ENCODE measurements at places on chromosomes 12 and 14. TPM values are rescaled to one million over a fixed set of nuclear protein-coding genes. Genes with fewer than 3 reads are reported as not detected.

RERG gene
- not detected for total RNA-seq

SIRT4 gene
- 2.1 TPM for total RNA-seq

DNA sequence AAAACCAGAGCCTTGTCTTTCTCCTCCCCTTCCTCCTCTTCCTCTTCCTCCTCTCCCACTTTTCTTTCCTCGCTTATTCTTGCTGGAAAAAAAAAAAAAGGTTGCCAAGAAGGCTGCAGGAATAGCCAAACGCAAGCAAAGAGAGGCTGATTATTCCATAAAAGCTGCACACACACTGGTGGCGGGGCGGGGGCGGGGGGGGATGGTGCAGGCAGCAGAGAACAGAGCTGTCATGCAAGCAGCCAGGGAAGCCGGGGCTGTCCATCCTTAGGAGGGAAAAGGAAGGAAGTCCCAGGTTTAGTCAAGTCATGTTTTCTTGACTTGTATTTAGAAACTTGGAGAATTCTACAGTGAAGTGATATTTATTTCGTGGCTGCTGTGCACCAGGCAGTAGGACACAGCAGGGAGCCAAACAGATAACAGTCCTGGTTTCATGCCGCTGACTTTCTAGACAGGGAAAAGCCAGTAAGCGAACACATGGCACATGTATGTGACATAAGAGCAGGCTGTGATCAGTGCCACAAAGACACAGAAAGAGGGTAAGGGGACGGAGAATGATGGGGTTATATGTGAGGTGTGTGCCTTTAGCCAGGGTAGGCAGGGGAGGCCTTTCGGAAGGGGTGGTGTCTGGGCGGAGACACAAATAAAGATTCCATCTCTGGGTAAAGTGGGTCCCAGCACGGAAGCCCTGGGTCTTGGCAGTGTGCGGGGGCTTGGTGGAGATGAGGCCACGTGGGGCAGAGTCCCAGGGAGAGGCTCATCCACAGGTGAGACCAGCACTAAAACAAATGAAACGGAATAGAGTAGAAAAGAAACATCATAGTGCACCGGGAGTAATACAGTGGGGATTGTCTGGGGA, 56.6 kb upstream of the SCN8A start:
- no peak for DNase-seq

DNA sequence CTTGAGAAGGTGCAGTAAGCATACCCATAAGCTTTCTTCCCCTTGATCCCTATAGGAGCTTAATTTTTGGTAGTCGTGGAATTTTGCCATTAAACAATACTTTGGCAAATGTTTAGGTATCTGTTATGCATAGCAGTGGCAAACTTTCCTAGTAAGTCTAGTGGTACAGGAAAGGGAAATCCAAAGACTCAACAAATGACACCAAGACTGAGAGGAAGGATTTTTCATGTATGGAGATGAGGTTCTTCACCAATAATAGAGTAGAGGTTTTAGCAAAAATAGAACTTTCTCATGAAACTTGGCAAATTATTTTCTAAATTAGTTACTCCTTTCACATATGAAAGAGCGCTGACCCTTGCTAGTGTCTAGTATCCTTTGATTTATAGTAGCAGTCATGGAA, 2.8 kb downstream of the EID3 start:
- no peak for DNase-seq

DNA sequence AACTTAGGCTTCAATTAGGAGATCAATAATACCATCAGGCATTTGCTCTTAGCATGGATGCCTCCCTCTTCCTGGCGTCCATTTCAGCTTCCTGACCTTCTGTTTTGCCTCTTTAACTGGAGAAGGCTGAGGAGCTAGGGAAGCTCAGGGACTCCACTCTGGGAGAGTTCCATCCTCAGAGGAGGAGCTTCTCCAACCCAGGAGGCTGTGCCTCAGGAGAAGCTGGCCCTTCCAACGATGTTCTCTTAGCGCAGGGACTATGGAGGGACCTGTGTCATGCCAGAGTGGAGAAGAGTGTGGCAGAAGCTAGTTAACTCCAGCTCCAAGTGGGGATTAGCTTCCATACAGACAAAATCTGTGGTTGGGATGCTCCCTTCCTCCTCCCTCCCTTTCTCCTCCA, 58.0 kb downstream of the KCNA5 start:
- DNase-seq: no peak

GRCh38 chr12:104643819-104644669, 187.3 kb downstream of the CHST11 start:
- DNase-seq: no peak

GRCh38 chr14:99143793-99144192, 128.2 kb downstream of the BCL11B start:
- DNase-seq: peak; percentile 56

DNA sequence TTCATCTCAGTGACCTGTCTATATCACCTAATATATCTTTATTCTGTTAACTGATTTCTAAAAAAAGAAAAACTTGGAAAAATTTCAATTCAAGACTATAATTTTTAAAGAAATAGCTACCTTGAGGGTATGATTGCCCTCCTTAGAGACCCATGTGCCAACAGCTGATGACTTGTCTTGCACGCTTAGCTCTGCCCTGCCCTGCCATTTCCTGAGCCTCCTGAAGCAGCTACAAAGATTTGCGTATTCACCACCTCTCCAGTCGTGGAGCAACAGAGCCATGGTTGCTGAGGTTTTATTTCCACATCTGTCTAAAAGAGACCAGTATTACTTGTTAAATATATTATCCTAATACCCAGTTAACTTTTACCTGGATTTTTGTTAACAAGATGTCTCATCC, 91.7 kb upstream of the ATF1 start:
- DNase-seq: no peak

- DNase-seq: no peak
These were observed 12.5 kb downstream of the PAPOLA start for GRCh38 chr14:96514694-96515093.

- no peak for DNase-seq
These were observed 88.7 kb downstream of the PLBD1 start for GRCh38 chr12:14479004-14479403.

- no peak for DNase-seq
These were observed 155.2 kb downstream of the TGFB3 start for GRCh38 chr14:75826599-75826998.

DNA sequence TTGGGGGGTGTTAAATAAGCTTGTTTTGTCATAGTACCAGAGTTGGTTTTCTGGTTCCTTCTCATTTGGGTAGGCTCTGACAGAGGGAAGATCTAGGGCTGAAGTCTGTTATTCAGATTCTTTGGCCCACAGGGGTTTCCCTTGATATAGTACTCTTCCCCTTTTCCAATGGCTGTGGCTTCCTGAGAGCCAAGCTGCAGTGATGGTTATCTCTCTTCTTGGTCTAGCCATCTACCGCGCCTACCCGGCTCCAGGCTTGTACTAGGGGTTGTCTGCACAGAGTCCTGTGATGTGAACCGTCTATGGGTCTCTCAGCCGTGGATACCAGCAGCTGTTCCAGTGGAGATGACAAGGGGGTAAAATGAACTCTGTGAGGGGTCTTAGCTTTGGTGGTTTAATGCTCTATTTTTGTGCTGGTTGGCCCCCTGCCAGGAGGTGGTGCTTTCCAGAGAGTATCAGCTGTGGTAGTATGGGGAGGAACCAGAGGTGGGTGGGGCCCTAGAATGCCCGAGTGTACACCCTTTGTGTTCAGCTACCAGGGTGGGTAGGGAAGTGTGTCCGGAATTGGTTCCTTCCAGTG, 209.7 kb downstream of the GPHN start:
- DNase-seq: no peak

- no peak for DNase-seq
These were observed 65.4 kb downstream of the ACSM4 start for GRCh38 chr12:7369274-7369729.

DNA sequence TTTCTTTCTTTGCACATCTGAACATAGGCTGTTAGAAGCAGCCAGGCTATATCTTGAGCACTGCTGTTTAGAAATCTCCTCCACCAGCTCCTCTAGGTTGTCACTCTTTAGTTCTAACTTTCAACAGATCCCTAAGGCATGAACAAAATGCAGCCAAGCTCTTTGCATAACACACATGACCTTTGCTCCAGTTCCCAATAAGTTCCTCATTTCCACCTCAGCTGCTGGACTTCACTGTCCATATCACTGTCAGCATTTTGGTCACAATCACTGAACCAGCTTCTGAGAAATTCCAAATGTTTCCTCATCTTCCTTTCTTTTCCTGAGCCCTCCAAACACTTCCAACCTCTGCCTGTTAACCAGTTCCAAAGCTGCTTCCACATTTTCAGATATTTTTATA, 27.6 kb upstream of the C14orf132 start:
- no peak for DNase-seq

DNA sequence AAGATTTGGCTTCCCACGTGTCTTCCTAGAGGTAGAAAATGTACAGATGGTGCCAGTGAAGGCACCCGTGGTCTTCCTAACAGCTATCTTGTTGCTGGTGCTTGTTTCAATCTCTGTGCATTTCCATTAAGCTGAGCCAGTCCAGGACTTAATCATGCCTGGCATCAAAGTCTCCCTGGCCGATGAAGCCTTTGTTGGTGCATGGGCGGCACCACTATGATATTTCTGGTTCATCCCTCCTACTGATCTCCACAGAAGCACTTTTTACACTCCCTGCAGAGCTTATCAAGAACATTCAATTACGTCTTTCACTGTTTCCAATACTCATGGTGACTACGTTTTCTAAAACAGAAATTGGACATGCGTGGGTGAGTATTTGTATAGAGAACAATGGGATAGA, 128.4 kb downstream of the TTC8 start:
- no peak for DNase-seq

DNA sequence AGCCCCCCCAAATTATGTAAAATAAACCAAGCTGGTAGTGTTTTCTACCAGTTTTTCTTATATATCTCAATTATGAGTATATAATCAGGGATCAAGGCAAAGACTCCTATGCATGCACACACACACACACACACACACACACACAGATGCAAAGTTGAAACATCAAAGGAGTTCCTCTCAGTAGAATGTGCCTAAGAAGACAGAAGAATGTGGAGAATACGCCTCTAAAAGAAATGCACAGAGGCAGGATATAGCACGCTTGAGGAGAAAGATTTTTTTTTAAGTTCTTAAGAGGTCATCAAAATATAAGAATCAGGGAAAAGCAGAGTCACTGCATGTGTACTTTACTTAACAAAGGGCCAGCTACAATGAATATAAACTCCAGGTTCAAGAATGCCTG, 138.2 kb upstream of the CLEC14A start:
- DNase-seq: no peak

GRCh38 chr12:42283739-42284138, 42.2 kb downstream of the ZCRB1 start:
- no peak for DNase-seq

- no peak for DNase-seq
These were observed 29.3 kb downstream of the CD9 start for GRCh38 chr12:6229224-6230218.

DNA sequence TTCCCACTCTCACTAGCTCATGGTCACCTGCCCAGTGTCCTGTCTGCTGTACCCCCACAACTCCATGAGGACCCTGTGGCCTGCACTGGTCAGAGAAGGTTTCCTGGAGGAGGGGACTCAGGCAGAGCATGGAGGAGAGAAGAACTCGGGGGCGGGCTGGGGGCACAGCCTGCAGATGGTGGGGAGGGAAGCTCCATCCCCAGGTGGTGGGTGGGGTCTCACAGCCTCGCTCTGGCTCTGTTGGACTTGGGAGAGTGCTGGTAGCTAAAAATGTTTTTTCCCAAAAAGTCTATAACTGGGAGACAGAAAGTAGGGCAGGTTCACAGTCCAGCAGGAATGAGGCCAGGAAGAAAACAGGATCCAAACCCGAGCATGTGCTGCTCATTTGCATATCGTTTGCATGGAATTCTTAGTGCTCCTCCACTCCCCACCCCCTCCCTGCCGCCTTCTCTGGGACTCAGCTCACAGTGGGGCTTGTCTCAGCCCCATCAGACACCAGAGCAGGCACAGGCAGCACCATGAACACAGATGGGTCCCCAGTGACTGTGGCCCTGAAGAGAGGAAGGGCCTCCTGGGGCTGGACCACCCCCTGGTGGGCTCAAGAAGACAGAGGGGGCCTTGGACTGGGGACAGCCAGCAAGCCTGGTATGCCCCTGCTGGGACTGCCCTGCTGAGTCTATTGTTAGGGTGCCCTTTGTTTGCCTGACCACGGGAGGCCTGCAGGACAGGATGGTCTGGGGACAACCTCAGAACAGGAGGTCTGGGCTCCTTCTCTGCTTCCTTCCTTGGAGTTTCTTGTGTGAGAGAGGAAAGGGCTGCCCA, 67.0 kb upstream of the SFSWAP start:
- peak; percentile 29 for DNase-seq

DNA sequence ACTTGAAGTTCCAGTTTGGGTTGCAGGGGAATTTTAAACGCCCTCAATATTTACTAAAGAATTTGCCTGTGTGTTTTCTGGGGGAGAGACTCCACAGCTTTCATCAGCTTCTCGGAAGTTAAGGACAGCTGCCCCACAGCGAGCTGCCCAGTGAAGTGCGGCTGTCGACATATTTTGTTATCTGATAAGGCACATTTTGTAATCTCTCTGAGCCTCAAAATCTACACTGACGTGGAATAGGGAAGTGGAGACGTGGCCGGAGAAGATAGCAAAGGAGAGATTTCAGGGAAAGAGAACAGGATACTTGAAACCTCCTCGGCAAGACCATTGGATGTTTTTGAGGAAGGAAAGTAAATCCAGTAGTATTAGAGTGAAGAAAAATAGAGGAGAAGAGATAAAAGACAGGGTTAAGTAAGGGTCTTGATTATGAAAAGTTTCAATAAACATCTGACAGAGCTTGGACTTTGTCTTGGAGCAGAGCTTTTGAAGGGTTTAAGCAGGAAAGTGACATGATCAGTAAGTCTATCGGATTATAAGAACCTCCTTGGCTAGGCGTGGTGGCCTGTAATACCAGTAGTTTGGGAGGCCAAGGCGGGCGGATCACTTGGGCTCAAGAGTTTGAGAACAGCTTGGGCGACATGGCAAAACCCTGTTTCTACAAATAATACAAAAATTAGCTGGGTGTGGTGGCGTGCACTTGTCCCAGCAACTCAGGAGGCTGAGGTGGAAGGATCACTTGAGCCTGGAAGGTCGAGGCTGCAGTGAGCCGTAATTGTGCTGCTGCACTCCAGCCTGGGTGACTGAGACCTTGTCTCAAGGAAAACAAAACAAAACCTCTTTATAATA, 1.1 kb downstream of the POLR3B start:
- DNase-seq: no peak

DNA sequence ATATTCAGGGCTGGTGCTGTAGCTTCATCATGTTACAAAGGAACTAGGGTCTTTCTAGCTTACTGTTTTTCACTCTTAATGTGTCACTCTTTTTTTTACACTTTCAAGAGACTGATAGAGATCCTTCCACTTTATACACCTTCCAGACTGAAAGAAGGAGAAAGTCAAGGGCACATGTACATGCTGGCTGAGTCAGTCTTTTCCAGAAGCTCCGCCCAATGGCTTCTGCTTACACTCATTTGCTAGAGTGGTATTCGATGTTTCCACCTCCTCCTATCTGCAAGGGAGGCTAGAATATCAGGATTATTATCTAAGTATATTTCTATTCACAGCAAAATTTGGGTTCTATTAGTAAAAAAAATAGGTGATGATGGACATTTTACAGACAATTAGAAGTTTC, 325.8 kb upstream of the OR4E1 start:
- no peak for DNase-seq

Measured in H9 (cell line).